ENCODE measurements at places on chromosomes 1 and 21. TPM values are rescaled to one million over a fixed set of nuclear protein-coding genes. Genes with fewer than 3 reads are reported as not detected.

DNA sequence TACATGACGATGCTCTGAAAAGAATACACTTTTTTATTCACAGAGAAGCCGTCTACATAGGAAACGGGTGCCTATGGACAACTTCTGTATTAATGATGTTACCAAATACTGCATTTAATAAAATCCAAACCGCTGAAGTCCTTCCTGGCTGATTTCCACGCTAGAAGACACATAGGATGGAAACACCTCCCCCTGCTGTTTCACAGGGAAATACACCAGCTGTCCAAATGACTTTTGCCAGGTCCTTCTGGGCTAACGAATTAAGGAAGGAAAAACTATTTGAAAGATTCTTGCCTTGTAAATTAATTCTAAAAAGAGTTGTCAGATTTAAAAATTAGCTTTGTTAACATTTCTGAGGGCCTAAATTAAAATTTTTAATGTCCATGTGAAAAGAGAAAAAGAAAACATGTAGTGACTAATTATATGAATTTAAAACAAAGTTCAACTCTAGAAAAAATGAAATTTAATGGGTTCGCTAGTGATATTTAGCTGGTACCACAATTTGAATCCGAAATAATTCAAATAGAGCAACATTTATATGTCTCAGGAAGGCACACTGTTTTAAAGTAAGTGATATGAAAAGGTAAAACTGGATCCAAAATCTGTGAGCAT, 146.0 kb downstream of the RERE start:
- H3K4me3 ChIP-seq = no peak overlapping the region
- H3K36me3 ChIP-seq = no peaks in the 10 kb centered on the region
- no peaks in the 10 kb centered on the region for H3K27me3 ChIP-seq

DNA sequence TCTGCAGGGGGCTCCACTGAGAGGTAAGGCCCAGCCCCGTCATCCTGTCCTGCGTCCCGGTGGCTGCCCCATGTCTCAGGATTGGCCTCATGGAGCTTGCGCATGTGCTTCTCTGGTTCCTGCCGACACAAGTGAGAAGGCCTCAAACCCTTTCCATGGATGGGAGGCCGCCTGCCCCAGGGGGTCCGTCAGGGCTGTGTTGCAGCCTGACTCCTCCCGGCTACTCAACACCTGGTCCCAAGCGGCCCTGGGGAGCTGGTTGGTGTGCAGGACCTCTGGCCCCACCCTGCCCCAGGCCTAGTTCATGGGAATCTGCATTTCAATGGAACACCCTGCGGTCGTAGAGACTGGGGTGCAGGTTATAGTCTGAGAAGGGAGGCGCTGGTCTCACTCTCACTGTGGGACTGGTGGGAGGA, 21.1 kb upstream of the PDE9A start:
- H3K4me3 ChIP-seq = no peak overlapping the region
- H3K27ac ChIP-seq = no peak overlapping the region
- H3K4me1 ChIP-seq = no peaks in the 10 kb centered on the region
- DNase-seq = no peak
- H3K36me3 ChIP-seq = no peaks in the 10 kb centered on the region

- peaks cover 4% of the 10 kb centered on the region for H3K27me3 ChIP-seq
- no peak overlapping the region for H3K4me3 ChIP-seq
- no peaks in the 10 kb centered on the region for H3K36me3 ChIP-seq
- no peak overlapping the region for H3K27ac ChIP-seq
- DNase-seq = no peak
Observed at GRCh38 chr1:53111073-53111556, 31.3 kb downstream of the SLC1A7 start.

The LRRC7 gene
- total RNA-seq = not detected

- H3K27me3 ChIP-seq = no peaks in the 10 kb centered on the region
- H3K4me3 ChIP-seq = no peak overlapping the region
- H3K4me1 ChIP-seq = no peaks in the 10 kb centered on the region
Observed at GRCh38 chr1:180670681-180671080, 38.9 kb downstream of the XPR1 start.

Data from breast epithelium (tissue), 4 donors.